ENCODE measurements at places on chromosomes 1 and 21. TPM values are rescaled to one million over a fixed set of nuclear protein-coding genes. Genes with fewer than 3 reads are reported as not detected.
A peak's percentile ranks its signal among the peaks of the same experiment; 100 is the strongest.

- DNase-seq: no peak
These were observed 42.7 kb downstream of the TBX15 start for GRCh38 chr1:118945489-118945888.

DNA sequence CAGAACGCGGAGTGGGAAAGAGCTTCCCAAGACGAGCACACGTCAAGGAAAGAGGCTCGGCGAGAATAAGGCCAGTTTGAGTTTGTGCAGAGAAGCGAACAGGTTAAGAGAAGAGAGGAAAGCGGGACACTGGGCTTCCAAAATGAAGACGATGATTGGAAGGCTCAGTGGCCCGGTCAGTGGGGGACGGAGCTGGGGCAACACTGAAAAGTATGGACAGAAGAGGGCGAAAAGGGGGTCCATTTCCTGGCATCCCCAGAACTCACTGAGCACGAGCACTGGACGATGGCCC is 258 bp downstream of the CCT3 start:
- no peak for DNase-seq

DNA sequence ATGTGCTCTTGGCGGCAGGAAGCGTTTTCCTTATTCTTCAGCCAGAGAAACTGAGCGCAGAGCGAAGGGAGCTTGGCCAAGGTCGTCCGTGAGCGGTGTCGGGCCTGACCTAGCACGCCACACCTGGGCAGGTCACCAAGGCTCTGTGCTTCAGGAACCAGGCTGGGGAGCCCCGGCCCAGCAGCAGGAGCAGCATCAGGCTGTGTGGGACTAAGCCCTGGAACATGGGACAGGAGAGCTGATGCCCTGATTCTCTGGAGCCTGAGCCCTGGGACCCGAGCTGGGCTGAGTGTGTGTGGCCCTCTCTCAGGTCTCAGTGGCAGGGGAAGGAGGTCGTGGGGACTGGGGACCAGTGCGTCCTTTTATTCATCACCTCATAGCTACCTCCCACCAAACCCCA is 65.2 kb upstream of the ABCG1 start:
- no peak for DNase-seq

PSMB2 gene
- 45.7 TPM for total RNA-seq

- peak; percentile 79 for DNase-seq
These were observed 37.3 kb upstream of the HMGN1 start for GRCh38 chr21:39386194-39386593.

RCSD1 gene
- total RNA-seq: 144 TPM

DNA sequence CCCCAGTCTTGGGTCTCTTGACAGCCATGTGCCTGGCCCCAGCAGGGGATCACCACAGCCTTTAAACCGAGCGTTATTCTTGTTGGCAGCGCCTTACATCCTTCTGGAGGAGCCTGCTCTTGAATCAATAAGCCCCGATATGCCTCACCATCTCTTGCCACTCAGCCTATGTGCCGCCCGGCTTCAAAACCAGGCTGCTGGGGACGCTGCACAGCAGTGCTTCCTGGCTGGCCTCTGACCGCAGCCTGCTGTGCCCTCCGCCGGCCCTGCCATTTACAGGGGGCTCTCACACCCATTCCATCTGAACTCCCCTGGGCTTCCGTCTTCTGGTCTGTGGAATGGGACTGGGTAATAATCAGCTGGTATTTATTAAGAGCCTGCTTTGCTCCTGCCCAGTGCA is 3.0 kb upstream of the PEX10 start:
- no peak for DNase-seq

DNA sequence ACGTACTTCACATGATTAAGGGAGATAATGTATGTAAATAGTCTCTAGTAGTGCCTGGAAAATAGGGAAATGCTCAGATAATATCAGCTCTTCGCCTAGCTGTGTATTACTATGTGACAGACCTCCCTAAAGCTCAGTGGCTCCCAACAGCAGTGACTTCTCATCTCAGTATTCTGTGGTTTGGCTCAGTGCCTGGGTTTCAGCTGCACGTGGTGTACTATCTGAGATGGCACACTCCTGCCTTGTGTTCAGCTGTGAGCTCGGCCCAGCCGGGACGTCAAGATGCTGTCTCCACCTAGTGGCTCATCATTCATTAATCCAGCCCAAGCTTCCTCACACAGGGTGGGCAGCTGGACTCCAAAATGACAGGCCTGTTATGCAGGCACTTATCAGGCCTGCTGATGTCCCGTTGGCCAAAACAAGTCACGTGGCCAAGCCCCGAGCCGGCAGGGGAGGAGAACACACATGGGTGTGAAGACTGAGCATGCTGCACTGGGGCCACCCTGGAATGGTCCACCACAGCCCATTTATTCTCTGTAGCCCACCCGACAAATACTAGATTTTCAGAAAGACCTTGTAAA is 17.8 kb downstream of the SLFNL1 start:
- DNase-seq: peak; percentile 93

GRCh38 chr1:58434181-58434580 is 112.3 kb downstream of the OMA1 start:
- DNase-seq: no peak

- DNase-seq: no peak
These were observed 134.3 kb downstream of the IGSF21 start for GRCh38 chr1:18241891-18242290.

DNA sequence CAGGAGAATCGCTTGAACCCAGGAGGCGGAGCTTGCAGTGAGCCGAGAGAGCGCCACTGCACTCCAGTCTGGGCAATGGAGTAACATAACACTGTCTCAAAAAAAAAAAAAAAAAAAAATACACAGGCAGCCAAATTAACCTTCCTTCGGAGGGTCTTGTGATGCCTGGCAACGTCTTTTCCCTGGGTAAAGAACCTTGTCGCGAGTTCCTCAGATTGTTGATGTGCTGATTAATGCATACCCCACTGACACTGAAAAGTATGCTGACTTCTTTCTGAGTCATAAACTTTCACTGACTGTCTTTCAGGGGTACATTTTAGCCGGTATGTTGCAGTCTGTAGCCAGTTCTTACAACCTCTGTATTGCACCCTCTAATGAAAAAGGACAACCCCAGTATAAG is 95.1 kb upstream of the SOD1 start:
- no peak for DNase-seq

- no peak for DNase-seq
These were observed 2.0 kb downstream of the VAV3 start for GRCh38 chr1:107963008-107963407.

DNA sequence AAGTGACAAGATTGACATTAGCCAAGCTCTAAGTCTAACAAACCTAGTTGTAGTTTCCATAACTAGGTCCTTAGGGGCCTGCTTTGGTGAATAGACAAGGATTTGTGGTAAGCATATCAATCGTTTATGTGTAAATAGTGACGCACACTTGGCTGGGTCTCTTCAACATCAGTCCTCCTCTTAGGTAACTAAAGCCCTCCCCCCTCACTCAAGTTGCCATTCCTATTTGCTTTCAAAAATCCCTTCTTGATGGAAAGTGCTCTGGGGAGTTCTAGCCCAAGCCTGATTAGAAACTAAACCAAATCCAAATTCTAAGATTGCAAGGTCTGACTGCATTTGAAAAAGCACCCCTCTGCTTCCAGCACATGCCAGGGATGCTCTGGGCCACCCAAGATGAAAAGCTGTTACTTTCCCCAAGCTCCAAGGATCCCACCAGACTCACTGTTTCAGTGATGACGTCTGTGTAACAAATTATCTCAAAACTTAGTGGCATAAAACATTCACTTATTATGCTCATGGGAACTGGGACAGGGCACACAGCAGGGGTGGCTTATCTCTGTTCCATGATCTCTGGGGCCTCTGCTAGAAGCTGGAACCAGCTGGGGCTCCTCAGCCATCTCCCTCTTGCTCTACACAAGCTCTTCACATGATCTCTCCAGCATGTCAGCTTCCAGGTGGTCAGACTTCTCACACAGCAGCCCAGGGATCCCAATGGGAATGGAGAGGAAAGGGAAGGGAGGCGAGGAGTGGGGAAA is 74.1 kb downstream of the RRAGC start:
- no peak for DNase-seq

BRINP2 gene
- total RNA-seq: 0.95 TPM

DNA sequence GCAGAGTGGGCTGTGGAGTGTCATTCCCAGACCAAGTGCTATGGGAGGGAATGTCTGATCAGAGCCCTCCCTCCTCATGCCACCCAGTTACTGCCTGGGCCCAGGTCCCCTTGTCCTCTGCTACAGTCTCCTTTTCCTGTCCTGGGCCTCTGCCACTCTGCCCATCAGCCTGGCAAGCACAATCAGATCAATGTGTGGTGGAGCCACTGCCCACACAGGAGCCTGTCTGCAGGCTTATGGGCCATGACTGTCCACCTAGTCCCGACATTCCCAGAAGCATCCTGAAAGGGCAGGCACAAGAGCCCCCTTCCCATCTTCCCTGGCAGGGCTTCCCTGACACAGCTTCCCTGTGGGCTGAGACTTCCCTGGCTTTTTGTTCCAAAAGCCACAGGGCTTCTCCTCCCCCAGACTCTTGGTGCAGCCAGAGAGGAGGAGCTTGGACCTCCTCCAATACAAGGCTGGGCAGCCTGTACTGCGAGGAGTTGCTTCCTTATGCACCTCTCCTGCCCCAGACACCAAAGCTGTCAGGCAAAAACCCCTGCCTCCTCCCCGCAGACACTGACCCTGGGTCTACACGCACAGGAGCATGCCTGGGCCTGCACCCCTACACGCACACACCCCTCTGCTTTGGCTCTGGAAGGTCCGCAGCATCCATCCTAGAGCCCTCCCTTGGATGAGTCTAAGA is 29.2 kb upstream of the CNTN2 start:
- DNase-seq: no peak

DNA sequence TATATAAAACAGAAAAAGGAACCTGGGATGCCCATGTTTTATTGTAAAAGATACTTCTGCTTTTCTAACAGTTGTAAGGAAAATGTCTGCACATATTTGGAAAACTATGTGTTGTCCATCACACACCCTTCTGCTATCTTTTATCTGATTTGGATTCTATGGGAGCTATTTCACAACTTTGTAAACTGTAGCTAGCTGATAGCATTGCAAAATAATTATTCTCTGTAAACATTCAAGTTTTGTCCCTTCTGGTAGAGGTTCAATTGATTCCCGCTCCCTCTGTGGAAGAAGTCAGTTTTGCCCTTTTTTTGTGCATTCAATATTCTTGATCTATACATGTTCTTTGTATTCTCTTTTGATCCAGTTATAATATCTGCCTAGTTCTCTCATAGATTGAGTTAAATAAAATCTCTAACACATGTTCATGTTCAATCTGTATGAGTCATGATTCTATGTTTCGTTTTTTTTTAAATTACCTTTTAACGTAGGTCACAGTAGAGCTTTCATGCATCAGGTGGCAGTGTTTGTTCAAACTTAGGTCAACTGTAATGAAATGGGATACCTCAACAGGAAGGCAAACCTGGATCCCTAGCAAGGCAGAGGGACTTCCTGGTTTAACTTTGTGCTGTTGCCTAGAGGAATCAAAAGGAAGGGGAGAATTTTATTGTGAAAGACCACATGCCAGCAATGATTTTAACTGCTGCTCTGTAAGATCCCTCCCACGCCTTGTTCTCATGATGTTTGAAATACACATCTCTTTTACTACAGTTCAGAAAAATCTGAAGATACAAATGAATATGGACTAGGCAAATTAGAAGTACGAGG is 26.0 kb upstream of the BCL9 start:
- DNase-seq: no peak

CHODL gene
- total RNA-seq: 7.1 TPM

DNA sequence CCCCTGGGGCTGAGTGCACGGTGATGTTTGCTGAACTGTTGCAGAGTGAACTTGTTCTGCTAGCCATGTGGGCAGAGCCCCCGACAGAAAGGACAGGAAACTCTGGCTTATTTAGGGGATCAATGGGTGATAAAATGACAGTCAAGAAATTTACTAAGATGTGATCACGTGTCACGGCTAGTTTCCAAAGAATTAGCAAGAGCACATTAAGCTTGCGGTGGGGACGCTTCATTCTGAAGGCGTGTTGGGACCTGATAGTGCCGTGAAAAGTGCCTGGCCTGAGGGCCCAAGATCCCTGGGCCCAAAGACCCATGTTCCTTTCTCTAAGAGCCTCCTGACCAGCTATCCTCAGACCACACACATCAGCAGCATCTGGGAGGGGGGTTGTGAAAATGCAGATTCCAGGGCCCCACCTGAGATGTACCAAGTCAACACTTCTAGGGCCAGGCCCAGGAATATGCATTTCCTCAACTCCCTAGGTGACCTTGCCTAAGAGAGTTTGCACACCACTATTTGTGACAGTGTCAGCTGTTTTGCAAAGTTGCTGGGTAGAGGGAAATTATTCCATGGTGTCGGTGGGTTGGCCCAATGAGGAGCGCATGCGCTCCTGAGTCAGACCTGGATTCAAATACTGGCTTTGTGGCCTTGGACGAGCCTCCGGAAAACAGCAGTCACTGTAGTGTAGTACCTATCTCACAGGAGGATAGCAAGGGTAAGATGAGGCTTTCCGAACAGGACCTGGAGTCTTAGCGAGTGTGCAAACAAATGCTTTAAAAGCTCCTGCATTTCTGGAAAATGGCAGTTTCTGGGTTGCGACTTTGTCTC is 77.5 kb downstream of the SPSB1 start:
- no peak for DNase-seq

Measured in spleen (tissue), 13 donors.